ENCODE measurements at places on chromosomes 11 and 22.

DNA sequence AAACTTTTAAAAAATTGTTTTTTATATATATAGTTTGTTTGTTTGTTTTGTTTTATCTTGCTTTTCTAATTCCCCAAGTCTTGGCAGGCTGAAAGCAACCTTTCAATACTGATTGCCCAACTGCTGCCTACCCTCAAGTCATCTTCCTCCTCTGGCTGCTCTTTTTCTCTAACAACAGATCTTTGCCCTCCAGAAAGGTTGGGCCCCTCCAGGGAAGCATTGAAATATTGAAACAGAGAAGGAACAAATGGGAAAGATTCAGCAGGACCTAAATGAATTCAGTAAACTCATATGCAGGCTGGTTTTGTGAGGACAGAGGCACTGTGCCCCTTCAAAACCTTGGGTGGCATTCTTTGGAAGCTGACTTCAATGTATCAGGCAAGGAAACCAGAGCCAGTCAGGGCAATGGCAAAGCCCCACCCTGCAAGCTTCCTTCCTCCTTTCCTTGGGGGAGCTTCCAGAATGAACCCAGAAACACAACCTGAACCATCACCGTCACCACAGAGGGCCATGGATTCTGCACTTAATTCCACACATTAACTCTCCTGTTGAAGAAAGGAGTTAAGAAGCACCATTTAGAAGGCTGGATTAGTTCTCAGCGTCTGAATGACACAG lies 815 bp upstream of the MS4A6A start:
- DNase-seq, result no peak

GRCh38 chr22:48309115-48309705 lies 1518.5 kb downstream of the BRD1 start:
- no peak for DNase-seq

- no peak for DNase-seq
These were observed 43.8 kb downstream of the RPL27A start for GRCh38 chr11:8726395-8726794.

DNA sequence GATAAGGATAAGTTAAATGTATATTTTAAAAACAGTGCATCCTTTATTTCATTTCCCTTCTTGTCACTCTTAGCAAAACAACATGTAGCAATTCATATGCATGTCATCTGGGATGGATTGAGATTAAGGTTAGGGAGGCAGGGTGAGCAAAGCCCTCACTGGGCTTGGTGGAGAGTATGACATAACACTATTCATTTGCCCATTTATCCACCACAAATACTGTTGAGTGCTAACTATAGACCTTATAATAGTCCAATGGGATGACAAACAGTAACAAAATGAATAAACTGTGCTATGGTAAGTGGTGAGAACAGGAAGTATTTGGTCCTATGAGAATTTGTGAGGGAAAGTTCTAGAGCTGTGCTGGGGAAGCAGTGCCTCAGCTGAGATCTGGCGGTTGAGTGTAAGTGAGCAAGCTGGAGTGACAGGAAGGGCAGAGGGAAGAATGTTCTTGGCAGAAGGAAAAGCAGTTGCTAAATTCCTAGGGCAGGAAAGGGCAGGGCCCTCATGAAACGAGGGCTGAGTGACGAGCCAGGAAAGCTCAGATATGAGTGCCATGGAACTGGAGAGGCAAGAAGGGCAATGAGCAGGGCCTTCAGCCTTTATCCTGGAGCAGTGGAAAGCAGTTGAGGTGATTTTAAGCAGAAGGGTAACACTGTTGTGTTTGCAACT lies 6.7 kb downstream of the HSD17B12 start:
- DNase-seq, result no peak

DNA sequence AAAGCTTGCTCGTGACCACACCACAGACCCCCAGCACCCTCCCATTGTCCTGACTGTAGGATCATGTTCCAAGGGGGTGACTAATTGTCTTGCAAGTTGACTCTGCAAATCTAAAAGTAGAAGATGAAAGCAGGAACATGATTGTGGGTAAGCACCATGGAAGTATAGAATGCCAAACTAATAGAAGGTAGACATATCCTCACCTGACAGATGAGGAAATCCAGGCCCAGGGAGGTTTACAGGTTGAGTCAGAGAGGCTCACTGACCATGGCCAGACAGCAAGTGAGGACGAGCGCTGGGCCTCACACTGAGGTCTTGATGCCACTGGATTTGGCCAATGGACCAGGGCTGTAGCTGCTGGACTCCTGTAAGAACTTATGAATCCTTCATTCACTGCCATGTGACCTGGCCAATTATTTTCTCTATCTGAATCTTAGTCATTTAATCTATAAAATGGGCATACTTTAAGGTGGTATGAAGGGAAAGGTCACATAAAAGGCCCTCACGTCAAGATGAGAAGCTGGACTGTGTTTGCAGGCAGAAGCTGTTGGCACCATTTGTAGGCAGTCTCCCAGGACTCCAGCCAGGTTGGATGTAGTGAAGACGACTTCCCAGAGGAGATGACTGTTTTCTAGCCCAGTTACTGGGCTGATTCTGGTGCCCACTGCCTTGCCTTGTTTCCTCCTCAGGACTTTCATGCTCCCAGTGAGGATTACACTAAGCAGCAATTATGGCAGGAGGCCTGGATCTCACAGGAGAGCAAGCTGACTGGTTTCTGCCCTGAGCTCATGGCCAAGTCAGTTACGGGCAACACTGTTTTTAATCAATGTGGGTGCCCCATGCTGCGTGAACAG lies 54.6 kb downstream of the GAB4 start:
- no peak for DNase-seq

DNA sequence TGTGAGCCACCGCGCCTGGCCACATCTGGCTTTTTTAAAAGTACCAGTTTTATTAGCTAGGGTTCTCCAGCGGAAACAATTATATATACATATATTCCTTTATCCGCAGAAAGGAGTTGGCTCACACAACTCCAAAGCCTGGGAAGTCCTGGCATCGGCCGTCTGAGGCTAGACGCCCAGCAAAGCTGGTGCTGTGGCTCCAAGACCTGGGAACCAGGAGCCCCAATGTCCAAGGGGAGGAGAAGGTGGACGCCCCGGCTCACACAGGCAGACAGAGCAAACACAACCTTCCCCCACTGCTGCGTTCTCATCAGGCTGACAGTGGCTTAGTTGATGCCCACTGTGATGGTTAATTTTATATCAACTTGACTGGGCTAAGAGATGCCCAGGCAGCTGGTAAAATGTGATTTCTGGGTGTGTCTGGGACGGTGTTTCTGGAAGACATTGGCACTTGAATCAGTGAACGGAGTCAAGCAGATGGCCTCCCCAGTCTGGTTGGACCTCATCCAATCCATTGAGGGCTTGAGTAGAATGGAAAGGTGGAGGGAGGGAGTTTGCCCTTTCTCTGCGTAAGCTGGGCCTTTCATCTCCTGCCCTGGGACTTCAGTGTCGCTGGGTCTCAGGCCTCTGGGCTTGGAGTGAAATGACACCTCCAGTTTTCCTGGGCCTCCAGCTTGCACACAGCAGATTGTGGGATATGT lies 904.4 kb downstream of the BRD1 start:
- DNase-seq, result no peak

DNA sequence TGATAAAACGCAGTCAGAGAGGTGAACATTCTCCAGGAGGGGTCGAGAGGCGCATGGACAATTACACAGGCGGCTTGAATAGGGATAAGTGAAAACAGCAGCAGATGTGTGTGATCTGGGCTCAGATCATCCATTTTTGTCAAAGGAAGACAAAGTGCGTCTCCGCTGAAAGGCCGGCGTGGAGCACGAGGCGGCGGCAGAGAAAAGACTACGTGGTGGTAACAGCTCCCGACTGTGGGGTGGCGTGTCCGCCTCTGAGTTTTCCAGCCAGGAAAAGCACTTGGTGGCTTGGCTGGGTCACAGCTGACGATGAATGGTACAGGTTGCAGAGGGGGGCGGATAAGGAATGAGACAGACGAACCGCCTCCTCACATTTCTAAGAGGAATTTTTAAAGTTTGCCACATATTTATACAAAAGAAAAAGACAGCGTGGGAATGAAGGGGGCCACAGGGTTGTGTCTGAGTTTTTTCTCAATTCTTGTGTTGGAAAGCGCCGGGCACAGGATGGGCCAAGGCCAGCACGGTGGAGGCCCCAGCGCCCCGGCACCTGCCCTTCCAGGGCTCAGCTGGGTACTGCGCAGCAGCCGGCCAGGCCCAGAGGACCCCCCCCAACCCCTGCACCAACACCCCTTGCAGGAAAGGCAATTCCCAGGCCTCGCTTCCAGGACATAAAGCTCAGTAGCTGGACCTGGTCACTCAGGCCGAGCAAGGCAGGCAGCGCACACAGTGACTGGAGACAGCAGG lies 80.4 kb downstream of the TRMU start:
- no peak for DNase-seq
